ENCODE measurements at places on chromosomes 3 and 15.

DNA sequence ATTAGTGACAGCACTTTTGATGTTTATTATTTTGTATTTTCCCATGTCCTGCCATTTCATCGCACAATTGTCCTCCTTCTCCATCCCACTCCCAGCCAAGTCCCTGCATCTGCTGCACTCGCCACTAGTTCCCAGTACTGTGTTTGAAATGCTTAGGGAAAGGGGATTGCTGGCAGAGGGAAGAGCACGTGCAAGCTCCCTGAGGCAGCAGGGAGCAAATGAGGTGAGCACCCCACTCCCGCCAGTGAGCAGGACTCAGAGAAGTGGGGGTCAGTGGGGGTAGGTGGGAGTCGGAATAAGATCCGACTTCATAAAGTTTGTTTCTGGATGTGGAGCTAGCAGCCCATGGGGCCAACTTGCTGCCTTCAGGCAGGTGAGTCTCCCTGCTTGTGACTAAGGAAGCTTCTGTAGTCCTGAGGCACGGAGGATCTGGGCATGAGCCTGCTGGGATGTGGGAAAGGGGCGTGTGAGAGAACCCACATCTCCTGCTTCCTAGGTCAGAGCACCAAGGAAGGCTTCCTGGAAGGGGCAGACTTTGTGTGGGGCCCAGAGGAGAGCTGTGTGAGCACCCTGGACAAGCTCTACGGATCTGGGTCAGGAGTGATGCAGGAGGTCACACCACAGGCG lies 99.7 kb upstream of the TLE3 start:
- no peak for DNase-seq

GRCh38 chr3:46020766-46021510 lies 6.3 kb downstream of the XCR1 start:
- peak; percentile 75 for DNase-seq

DNA sequence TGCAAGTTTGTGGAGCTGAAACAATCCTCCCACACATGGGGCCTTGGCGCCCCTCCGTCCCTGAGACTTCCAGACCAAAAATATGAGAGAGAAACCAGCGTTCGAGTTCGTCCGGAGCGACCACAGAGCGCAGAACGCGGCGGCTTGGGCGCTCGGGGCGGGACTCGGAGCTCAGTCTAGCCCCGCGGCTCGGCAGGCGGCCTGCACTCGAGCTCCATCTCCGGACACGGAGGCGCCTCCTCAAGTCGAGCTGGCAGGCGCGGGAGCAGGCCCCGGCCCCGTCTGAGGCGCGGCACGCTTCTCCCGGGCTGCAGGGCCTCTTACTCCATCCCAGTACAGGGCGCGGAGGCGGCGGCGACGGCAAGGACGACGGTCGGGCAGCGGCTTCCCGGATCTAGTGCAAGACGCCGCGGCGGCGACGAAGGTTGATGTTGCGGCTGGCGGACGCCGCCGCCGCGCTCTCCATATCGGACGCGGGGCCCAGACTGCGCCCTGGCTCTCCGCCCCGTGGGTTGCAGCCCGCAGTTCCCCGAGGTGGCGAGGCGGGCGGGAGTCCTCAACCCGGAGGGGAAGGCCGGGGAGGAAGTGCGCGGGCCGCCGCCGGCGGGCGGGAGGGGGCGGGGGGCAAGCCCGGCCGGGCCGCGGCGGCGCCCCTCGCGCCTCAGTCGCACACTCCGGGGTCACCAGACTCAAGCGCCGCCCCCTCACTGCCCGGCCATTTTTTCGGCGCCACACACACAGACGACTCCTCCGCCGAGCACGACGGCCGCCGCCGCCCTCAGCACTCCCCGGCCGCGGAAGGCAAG lies 674 bp downstream of the MSL2 start:
- DNase-seq = peak; percentile 93

GRCh38 chr3:52017586-52017985 lies 21.9 kb upstream of the RPL29 start:
- no peak for DNase-seq

GRCh38 chr15:89457086-89457485 lies 39.3 kb downstream of the RHCG start:
- DNase-seq = no peak

DNA sequence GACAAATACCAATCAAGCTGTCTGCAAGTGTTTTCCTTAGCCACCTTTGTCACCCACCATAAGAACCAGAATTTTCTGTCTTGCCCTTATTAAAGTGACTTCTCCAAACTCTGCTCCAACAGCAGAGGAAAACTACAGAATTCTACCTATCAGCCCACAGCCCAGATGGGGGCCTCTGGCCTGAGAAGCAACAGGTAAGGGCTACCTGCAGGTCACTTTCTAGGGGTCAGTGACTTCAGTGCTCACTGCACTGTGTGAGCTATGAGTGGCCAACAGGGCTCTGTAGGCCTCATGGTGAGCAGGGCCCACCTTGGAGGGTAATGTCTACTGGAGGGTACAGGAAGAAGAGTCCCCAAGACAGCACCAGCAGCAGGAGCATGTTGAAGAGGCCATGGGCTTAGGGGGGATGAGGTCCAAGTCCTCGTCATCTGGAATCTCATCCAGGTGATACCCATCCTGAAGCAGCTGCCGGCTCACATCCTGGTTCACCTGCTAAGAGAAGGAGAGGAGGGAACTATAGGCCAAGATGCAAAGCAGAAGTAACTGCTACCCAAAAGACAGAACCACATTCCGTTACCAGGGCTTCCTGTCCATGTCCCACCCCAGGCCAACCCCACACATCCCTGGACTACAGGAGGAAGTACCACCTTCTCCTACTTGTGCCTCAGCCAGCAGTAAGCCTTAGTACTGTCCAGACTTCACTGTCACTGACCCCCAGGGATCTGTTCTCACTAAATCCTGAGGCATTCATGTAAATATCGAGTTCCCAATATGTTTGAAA lies 4.2 kb downstream of the FAM219B start:
- no peak for DNase-seq

GRCh38 chr3:18660059-18660458 lies 234.9 kb upstream of the SATB1 start:
- no peak for DNase-seq

- DNase-seq = no peak
Observed at GRCh38 chr15:64763021-64763420, 12.4 kb downstream of the RBPMS2 start.

DNA sequence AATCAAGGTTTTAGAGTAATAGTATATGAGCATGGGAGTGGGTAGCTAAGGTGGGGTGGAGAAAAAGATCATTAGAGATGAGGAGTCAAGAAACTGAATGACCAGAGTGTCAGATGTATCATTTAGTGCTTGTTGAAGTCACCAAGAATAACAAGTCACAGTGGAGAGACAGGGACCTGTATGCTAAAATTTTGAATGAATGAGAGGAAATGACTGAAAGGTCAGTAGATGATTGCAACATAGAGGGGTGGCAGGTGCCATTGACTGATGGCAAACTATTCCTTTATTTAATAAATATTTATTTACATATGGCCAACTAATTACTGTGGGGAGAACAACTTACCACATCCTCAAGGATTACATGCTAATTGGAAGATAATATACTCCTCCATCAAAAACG lies 75.0 kb upstream of the ANKRD28 start:
- DNase-seq = no peak

- no peak for DNase-seq
Observed at GRCh38 chr3:106913111-106913698, 464.0 kb upstream of the CCDC54 start.

DNA sequence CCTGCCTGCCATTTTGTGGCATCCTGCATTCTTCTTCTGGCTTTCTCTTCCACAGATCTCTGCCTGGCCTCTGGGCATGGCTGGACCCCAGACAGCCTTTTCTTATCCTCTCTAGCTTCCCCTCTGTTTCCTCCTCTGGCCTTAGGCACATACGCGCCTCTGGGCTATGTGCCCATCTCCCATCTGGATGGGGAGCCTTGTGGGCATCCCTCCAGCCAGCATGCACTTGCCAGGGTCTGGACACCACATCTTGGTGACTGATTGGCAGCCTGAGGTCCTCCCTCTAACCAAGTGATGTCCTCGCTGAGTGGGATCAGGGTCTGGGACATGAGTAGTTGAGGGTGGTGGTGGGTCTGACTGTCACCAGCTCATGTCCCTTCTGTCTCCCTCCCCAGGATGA lies 12.8 kb downstream of the PLEKHO2 start:
- DNase-seq = no peak

GRCh38 chr3:97883736-97884135 lies 61.9 kb downstream of the CRYBG3 start:
- no peak for DNase-seq

- DNase-seq = no peak
Observed at GRCh38 chr15:90598031-90598577, 68.4 kb downstream of the CRTC3 start.

DNA sequence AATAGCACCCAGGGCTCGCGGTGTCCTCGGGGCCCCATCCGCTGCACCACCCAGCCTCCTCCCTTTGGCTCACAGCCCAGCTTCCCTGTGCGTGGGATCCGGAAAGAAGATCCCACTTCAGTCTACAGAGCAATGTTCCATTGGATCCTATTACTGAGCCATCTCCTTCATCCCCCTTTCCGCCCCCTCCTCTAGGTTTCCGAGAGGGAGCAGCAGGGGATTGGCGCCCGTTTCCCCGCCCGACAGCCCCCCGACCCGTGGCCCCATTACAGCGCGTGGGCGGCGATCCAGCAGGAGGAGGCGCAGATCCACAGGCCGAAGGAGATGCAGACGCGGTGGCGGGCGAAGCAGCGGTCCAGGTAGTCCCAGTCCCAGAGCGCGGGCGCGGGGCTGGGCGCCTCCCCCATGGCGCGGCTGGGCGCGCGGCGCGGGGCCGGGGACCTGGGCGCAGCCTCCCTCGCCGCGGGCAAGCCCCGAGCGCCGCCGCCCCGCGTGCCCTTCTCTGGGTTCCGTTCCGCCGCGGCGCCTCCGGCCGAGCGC lies 340 bp downstream of the TMEM44 start:
- DNase-seq = no peak

DNA sequence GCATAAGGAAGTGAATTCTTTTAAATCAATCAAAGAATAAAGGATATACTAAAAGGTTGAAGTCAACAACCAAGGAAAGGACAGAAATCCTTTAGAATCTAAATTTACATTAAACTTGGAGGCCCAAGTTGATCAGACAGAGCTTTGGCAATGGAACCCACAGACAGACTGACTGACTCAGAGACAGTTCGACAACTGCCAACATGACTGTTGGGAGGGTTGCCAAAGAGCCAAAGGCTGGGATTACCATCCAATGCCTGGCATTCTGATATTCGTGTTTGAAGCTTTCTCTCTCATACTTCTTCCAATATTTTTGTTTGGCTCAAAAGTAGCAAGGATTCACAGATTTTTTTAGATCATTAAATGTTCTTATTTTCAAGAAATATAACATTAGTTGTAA lies 406.1 kb downstream of the PLCL2 start:
- no peak for DNase-seq

DNA sequence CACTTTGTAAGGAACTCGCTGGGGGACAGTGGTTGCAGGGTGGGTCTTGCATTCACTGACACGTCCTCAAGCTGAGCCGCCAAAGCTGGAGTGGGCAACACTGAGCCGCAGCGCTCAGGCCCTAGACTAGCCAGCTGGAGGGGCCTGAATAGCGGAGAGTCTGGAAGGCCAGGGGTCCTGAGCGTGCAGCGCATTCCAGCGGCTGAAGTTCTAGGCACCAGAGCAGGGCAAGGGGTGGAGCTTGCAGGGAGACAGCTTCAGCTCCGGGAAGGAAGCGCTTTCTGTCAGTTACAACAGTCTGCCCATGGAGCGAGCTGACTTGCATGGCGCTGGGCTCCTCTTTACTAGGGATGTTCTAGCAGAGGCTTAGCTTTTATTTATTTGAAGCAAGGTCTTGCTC lies 2.7 kb downstream of the MAP6D1 start:
- DNase-seq = no peak

DNA sequence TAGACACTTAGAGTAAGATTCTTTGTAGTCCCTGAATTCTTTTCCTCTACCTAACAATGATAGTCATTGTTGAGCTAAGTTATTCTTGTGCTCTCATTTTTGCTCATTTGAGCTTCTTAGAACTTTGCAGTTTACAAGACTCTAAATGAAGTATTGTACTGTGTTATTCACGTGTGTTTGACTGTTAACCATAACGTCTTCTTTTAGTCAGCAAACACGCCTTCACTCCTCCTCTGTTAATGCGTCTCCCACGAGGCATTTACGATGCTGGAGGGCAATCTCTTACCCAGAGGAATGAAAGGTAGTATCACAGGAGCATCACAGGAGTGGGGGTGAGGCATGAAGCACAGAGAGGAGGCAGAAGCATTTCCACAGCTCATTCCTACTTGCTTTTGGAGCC lies 14.8 kb upstream of the P2RY14 start:
- DNase-seq = peak; percentile 37

DNA sequence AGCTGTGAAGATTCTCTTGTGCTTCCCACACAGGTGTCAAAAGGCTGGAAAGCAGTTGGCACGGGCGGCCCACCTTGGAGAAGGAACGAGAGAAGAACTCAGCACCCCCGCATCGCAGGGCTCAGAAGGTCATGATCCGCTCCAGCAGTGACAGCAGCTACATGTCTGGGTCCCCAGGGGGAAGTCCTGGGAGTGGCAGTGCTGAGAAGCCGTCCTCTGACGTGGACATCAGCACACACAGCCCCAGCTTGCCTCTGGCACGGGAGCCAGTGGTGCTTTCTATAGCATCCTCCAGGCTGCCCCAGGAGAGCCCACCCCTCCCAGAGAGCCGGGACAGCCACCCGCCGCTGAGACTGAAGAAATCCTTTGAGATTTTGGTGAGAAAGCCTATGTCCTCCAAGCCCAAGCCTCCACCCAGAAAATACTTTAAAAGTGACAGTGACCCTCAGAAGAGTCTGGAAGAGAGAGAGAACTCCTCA lies 31.4 kb downstream of the STARD5 start:
- DNase-seq = no peak

DNA sequence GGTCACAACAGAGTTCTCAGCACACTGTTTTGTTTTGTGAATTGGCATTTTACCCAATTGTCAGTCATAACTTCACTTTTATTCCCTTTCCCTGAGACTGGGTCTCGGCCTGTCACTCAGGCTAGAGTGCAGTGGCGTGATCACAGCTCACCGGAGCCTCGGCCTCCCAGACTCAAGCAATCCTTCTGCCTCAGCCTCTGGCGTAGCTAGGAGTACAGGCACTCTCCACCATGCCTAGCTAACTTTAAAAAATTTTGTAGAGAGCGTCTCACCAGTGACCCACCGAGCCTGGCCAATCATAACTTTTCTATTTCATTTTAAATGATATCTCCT lies 26.5 kb downstream of the TRIM71 start:
- no peak for DNase-seq

GRCh38 chr15:73362900-73363299 lies 5.9 kb downstream of the HCN4 start:
- no peak for DNase-seq

GRCh38 chr3:72111265-72112205 lies 326.6 kb upstream of the PROK2 start:
- DNase-seq = no peak

- DNase-seq = no peak
Observed at GRCh38 chr15:73838831-73839426, 34.4 kb upstream of the TBC1D21 start.

DNA sequence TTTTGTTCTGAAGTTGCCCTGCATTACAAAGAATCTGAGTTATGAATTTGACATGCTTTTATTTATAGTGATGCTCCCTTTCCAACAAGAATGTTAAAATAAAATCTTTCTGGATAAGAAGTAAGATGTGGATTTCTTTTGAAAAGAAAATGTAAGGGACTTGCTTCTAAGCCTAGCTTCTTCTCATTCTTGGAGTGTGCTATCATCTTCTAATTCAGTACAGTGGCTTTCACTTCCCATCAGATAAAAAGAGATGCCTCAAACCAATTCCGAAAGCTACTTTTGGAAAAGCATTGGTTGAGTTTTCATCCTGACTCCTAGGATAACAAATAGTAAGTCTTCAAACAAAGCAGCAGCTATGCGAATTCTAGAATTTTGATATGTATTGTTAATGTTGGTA lies 197.0 kb upstream of the ZPLD1 start:
- DNase-seq = no peak

- no peak for DNase-seq
Observed at GRCh38 chr15:74614744-74615507, 710 bp upstream of the CLK3 start.

Measured in esophagus muscularis mucosa (tissue), 4 donors.